ENCODE measurements at places on chromosomes 7 and 10.

- DNase-seq = no peak
Measured at GRCh38 chr10:34094146-34094696, 720.9 kb downstream of the PARD3 start.

DNA sequence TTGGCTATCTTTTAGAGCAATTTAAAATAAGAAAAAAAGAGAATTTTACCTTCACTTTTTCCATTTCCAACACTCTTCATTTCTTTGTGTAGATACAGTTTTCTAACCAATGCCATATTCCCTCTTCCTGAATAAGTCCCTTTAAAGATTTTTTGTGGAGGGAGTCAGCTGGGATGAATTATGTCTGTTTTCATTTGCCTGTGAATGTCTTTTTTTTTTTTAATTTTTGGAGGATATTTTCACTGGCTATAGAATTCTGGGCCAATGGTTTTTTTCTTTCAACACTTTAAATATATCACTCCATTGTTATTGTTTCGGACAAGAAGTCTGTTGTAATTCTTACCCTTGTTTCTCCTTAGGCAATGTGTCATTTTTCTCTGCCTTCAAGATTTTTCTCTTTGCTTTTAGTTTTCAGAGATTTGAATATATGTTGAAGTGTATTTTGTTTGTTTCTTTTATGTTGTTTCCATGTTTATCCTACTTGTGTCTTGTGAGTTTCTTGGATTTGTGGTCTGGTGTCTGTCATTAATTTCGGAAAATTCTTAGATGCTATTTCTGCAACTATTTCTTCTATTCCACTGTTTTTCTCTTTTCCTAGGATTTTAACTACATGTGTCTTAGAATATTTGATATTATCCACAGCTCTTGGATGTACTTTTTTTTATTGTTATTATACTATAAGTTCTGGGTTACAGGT, 20.0 kb upstream of the CXCL12 start:
- DNase-seq = no peak

GRCh38 chr7:67493366-67493765, 496.7 kb downstream of the TYW1 start:
- DNase-seq = no peak

DNA sequence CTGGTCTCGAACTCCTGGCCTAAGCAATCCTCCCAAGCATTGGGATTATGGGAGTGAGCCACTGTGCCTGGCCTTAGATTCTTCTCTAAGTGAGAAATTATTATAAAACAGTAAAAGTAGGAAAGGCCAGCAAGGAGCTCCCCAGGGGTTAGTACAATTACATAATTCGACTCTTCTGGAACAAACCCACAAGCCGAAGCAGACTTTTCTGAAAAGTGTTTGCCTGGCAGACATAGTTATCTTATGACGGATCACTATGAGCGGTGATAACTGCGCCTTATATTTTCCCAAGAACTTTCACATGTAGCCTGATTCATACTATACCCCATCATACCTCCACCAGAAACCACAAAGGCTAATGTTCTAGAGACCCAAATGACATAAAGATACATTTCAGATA, 30.2 kb upstream of the SH3PXD2A start:
- no peak for DNase-seq

DNA sequence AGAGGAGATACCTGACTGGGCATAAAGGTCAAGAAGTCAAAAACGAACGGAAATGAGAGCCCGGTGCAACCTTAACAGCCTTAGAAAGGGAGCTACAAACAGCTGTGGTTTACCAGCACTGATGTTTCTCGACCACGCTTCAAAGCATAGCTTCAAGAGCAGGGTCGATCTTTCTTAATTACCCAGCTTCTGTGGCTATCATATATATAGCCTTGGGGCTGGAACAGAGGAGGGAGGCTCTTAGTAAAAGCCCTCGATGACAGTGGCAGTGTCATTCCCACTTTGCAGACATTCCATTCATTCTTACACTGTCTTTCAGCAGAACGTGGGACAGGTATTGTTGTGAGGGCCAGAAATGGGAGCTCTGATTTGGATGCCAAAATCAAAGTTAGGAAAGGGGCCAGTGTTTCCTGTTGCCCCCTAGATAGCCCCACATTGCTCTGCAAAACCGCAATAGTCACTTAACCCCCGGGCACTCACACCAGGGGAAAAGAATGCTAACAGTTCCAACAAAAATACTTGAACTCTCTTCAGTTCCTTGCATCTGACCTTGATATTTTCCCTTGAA, 141.5 kb downstream of the MTPAP start:
- DNase-seq = no peak

GRCh38 chr10:111996103-111996502, 187.5 kb downstream of the GPAM start:
- no peak for DNase-seq

- DNase-seq = peak; percentile 71
Measured at GRCh38 chr10:47374611-47375536, 9.2 kb downstream of the ZNF488 start.

- no peak for DNase-seq
Measured at GRCh38 chr10:26857991-26858706, 2.6 kb downstream of the ABI1 start.

DNA sequence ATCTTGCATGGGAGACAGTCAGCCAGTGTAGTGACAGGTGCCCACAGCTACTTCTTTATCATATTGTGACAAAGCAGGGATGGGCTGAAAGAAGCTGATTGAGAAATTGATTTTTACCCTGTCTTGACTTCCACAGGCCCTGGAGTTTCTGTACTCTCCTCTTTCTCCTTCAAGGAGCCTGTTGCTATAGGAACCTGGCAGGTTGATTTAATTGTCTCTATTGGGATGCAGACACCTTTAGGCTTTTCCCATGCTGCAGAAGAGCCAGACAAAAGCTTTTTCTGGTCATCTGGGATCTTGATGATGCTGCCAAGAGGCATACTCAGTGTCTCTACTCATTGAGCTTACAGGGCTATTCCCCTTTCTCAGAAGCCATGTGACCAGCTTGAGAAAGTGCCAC, 754.8 kb downstream of the KCNMA1 start:
- no peak for DNase-seq

DNA sequence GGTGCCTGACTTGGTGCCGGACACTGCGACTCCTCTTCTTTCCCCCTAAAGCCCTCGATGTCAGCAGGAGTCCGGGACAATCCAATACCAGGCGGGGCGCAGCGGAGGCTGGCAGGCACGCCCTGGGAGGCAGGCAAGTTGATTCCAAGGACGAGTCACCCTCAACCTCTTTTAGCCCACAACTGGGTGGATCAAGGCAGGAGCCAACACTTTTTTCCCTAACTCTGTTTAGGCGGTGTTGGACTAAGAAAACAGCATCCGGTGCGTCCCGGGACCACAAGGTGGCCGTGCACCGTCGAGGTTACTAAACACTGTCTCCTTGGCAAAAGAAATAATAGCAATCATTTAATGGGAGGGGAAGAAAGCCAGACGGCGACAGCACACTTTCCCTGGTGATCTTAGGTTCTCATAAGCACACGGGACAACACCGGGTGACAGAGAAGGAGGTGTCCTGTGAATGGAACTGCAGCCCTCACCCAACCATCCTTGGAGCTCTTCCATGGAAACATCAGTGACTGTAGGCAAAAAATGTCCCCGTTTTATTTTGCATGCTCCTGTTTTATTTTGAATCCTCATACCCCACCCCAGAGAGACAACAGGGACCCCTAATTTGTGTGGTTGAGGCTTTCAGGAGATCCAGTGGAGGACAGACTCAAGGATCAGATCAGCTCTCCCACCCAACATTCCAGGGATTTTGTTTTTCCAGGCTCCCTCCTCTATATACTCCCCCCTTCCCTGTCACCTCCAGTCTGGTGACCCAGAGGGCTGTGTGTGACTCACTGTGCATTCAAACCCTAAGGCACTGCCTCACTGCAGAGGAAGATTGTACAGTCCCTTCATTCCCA, 1.3 kb upstream of the CALCR start:
- no peak for DNase-seq

GRCh38 chr10:79129361-79129997, 60.7 kb downstream of the ZMIZ1 start:
- no peak for DNase-seq

DNA sequence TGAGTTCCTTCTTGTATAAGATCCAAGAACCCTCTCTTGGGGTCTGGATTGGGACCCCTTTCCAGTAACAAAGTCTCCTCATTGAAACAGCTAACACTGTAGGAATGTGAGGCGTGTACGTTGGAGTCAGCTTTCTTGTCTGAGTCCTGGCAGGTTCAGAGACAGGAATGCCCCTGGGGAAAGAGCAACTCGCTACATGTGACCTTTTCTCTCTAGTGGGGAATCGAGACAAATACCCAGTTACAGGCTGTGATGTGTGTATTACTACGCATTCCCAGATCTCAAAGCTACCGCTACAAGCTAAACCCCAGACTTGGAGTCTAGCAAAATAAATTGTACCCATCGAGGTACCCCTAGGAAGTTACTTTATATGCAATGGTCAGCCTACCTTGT, 85.6 kb upstream of the FRMD4A start:
- DNase-seq = no peak

GRCh38 chr10:122702275-122702674, 2.6 kb upstream of the C10orf120 start:
- DNase-seq = no peak

GRCh38 chr7:143492043-143492471, 14.4 kb downstream of the TAS2R41 start:
- no peak for DNase-seq

GRCh38 chr7:25148772-25149575, 23.9 kb upstream of the CYCS start:
- no peak for DNase-seq

DNA sequence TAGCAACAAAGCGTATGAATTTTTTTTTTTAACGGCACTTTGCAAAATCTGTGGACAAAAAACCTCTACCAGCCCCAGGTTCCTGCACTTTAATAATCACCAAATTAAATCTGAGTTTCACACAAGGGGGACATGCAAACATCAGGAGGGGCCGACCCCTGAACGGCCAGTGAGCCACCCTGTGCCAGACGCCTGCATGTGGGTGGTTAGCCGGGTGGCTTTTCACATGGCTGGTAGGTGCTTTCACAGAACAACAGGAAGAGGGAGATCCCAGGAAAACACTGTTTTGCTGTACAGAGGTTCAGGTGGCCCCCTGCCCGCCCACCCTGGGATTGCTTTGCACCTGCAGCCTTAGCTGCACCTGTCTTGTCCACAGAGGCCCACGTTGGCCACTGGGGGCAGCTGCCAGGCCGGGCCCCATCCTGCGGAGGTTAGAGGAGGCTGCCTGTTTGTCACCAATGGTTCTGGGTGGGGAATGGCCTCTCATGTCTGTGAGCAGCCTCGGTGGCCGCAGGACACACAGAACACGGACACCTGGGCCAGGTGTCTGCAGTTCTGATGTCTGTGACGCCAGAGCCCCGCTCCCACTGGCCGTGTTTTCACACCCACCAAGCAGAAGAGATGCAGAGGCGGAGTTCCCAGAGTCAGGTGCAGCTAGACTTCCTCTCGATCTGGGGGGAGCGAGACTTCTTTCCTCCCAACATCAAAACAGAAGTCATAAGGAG, 107.7 kb downstream of the FAM53B start:
- DNase-seq = no peak

- no peak for DNase-seq
Measured at GRCh38 chr10:117734731-117735405, 192.3 kb downstream of the EMX2 start.

- DNase-seq = no peak
Measured at GRCh38 chr10:83849150-83849549, 290.2 kb upstream of the GHITM start.

DNA sequence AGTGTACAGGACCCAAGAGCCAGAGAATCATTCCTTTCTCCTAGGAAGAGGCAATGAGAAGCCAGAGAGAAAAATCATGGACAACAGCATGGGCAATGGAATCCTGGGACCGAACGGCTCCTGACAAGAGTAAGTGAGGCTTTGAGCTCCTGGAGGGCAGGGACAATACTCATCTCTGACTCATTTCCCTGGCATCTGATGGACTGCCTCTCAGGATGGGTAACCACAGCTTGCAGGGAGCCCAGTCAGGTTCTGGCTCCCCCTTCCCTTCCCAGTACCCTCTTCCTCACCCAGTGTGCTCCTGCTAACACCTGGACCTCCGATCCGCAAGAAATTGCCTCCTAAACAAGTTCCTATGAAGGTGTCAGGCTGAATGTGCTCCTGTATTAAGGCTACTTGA, 51.2 kb upstream of the SORCS3 start:
- no peak for DNase-seq

- no peak for DNase-seq
Measured at GRCh38 chr7:29798422-29798821, 7.9 kb upstream of the WIPF3 start.

DNA sequence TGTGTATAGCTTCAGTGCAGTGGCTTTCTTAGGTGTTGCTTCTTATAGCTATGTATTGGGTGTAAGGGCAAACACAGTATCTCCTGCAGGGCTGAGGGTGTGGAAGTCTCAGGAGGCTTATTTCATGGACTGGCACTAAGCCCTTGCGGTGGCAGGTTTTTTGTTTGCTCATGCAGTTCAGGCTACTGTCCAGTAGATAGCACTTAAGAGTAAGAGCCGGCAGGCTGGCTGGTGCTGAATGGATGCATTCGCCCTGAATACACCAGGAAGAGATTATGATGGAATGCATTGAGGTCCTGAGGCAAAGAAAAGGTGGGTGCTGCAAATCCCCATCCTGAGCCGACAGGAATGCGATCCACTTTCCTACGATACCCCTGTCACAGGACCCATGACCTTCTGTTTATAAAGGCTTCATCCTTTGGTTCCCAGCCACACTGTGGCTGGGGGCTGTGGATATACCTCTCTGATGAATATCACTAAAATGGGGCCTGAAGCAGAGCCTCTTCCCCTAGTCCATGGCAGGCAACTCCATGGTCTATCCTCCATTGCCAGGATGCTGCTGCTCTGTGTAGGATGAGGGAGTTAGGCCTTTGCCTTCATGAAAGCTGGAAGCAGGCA, 44.9 kb downstream of the ANXA8 start:
- DNase-seq = no peak

DNA sequence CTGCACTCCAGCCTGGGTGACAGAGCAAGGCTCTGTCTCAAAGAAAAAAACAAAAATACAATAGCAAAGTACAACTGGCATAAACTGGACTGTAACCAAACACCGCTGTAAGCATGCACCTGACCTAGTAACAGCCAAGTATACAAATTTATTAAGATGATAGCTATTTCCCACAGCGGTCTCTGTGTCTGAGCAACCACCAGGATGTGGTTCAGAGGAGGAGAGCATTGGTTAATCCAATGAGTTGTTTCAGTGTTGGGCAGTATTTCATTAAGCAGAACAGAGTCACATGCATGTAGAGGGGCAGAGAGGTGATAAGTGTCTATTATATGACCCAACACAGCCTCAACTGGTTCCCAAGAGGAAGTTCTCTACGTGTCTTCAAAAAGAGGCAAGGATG, 4.0 kb downstream of the SLC16A12 start:
- DNase-seq = no peak

DNA sequence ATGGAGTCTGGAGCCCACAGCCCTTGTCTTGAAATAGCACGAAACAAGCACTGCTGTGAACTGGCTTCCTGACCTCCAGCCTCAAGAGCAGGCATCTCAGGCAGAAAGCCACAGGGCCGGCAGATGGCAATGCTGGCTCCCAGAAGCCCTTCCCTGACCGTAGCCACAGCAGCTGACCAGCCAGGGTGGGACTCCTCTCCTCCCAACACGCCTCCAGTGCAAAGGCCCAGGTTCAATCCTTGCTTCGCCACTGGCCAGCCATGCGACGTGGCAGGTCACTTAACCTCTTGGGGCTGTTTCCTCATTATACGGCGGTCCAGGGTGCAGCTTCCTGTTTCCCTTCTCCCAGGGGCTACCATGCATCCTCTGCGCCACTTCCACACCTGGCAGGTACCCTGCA, 12.8 kb downstream of the PRKAG2 start:
- DNase-seq = no peak

- no peak for DNase-seq
Measured at GRCh38 chr7:39656415-39656814, 33.0 kb downstream of the RALA start.

Data from coronary artery (tissue), 2 donors.